ENCODE measurements at places on chromosomes 1 and 21.

DNA sequence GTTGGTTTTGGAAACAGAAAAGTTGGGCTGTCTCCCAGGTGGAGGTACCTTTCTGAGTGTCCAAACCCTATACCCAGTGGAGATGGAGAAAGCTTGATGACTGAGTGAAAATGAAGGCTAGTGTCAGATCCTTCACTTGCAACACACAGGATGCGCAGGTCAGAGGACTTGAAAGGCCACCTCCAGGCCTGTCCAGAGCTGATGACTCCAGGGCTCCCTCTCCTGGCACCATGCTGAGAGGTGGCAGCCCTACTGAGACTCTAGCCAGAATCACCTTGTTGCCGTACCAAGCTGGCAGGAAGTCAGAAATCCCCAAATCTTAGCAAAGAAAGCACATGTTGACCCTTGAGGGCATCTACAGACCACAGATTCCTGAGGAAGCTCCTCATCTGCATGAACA lies 16.4 kb downstream of the KNCN start:
- no peak for DNase-seq

GRCh38 chr1:230235876-230236275 lies 168.8 kb downstream of the GALNT2 start:
- no peak for DNase-seq

DNA sequence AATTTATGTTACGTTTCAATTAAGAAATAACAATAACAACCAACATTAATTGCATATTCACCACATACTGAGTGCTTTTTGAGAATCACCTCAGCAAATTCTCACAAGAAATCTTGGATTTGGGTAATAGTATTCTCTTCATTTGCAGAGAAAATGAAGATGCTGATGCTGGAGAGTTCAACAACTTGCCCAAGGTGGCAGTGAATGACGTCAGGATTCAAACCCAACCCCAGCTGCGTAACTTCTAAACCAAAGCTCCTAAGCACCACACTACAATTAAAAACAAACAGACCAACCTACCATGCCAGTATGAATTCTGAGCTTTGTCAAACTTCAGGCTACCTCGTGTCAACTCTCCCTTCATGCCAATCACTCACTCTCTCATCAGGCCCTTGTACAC lies 46.7 kb upstream of the GJB5 start:
- DNase-seq = no peak

GRCh38 chr1:214314178-214314843 lies 33.4 kb downstream of the SMYD2 start:
- no peak for DNase-seq

GRCh38 chr21:18369115-18369514 lies 34.5 kb downstream of the TMPRSS15 start:
- no peak for DNase-seq

DNA sequence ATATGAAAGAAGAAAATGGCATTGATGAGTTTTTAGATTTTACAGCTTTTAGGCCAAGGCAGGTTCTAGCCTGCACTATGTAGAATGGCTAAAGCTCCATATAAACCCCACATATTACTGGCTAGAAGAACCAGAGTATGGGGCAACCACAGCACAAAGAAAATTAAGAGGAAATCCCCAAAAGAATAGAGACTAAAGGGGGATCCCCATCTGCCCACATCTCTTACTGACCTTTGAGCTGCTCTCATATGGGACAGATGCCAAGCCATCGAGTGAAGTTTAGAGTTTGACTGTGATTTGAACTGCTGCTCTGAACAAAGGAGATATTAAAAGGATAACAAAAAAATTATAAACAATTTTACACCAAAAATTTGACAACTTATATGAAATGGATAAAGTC lies 102.2 kb upstream of the HAO2 start:
- no peak for DNase-seq

GRCh38 chr21:38909929-38910328 lies 104.2 kb downstream of the ETS2 start:
- DNase-seq = no peak

All from WTC11 (cell line).